Activated naive CD4-positive, alpha-beta T cell treated with anti-CD3 and anti-CD28 coated beads, Interleukin-2, amount 50 U/mL, for 16 hours (primary cell): ENCODE measurements at places on chromosomes 16 and 17.
A peak's percentile ranks its signal among the peaks of the same experiment; 100 is the strongest.

DNA sequence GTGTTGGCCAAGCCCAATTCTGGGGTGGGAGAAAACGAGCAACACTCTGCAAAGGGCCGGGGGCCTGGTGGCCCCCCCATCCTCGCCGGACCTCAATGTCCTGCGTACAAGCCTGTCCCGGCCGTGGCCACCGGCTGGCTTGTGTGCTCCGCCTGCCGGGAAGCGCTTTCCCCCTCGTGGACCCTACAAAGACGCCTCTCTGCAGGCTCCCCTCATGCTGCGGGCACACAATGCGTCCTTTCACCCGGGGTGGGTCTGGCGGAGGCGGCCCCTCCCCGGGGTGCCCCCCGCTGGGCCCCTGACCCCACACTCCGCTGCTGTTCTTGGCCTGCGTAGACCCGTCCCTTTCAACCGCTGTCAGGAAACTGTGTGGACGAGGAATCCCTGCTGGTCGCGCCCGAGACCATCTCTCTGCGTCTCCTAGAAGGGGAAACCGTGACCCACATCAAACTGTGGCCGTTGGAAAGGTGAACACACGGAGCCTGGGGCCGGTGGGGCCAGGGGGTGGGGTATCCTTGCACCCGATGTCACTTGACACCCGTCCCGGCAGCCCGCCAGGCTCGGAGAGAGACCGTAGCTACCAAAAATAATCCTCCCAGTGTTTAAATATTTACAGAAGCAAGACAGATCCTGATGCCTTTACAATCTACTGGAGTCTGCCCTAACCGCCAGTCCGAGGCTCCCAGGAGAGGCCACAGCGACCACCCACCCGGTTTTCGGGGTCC, 43.6 kb downstream of the TBC1D16 start:
- no peak for DNase-seq

DNA sequence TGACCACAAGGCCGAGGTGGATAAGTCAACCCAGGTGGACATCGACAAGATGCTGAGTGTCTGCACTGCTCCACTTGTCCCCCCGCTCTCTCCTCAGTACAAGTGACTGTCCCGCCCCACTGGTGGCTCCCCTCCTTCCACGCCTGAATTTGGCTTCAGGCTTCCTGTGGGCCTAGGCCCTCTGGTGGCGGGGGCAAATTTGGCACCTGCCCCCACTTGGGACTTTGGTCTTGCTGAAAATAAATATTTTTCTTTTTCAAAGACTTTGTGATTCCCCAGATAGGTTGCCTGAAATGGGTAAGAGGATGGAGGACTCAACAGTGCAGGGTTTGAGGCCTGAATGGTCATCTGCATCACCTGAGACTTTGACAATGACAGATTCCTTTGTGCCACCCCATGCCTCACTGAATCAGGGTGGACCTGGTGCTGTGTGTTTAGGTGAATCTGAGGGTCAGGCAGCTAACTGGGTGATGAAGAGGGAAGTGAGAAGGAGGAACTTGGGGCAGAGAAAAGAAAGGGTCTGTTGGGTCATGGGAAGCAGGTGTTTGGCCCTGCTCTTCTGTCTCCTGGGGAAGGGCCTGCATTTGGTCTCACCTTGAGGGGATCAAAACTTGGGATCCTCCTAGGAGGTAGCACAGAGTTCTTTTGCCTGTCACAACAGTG, 2.0 kb downstream of the C16orf86 start:
- peak; percentile 45 for DNase-seq

DNA sequence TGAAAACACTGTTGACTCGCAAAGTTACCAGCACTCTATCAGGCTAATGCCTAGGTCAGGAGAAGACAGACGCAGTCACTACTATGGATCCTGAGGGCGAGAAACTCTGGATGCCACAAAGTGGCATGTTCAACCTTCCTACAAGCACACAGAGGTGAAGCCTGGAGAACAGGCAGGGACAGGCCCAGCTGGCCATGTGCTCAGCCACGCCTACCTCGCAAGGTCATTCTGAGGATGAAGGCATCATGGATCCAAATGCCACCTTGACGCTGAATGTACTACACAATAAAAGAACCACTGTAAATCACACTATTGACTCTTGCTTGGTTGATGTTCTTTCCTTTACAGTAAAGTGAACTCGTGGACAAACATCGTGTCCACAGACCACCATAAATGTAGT, 85.8 kb downstream of the ANKRD11 start:
- no peak for DNase-seq

GRCh38 chr16:24540602-24541210, 1.3 kb downstream of the RBBP6 start:
- DNase-seq, result no peak

- no peak for DNase-seq
Observed at GRCh38 chr17:6700948-6701307, 12.2 kb downstream of the SLC13A5 start.
